KG1 (cell line): ENCODE measurements at places on chromosomes 11 and 22.

DNA sequence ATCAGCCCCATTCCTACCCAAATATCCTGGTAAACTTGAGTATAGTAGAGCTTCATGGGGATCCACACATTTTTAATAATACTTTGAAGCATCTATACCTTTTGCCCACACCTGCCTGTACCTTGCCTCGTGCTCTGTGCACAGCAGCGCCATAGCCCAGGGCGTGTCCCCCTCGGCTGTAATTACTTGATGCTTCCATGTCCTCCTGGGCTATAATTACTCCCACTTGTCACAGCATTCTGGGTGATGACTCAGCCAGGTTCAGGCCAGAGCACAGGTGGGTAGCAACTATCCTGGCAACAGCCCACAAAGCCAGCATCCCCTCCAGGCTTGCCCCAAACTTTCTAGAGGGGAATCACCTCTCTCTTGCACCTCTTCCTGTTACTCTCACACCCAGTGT lies 23.7 kb upstream of the SLC36A4 start:
- no peak for DNase-seq

DNA sequence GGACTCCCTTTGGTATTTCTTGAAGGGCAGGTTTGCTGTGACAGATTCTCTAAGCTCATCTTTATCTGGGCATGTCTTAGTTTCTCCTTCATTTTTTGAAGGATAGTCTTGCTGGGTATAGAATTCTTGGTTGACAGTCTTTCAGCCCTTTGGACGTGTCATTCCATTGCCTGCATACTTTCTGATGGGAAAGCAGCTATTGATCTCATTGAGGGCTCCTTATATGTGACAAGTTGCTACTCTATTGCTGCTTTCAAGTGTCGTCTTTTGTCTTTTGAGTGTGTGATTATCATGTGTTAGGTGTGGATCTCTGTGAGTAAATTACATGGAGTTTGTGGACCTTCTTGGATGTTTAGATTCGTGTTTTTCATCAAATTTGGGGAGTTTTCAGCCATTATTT lies 21.9 kb downstream of the IGHMBP2 start:
- no peak for DNase-seq

DNA sequence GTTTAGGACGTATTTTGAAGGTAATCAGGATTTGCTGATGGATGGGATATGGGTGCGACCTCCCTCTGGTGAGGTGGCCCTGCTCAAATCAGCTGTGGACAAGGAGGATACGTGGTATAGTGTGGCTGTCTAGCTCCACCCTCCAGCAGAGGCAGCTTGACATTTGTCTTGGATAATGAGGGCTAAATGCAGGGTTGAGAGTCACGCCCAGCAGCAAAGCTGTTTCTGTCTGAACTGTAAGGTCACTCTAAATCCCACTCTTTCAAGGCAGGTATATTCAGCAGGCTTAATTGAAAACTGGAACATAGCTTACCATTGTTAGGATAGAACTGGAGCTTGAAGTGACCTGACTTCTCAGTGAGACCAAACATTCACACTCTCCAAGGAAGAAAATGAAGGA lies 98.7 kb downstream of the SWAP70 start:
- no peak for DNase-seq

DNA sequence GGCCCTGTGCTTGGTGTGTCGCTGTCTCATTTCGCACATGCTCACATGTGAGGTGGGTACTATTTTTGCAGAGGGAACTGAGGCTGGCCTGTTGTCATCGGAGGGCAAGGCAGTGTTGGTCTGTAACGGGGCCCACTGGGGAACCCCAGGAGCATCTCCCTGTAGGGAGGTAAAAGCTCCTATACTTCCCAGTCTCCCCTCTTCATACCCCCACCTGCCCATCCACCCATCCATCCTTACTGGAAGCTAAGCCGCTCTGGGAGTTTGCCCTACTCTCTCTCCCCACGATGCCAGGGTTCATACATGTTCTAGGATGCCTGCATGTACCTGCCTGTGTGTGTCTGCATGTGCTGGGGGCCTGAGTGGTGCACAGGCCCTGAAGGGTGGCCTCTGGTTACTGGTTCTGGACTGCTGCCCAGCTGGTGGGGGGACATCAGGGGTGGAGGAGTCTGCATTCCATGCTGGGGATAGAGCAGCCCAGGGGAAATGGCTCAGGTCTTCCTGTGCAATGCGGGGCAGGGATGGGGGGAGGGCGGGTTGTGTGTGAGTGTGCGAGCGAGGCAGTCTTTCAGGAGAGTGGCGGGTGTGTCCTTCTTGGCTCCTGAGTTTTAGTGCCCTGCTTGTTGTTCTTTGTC lies 77.7 kb downstream of the PKNOX2 start:
- no peak for DNase-seq

DNA sequence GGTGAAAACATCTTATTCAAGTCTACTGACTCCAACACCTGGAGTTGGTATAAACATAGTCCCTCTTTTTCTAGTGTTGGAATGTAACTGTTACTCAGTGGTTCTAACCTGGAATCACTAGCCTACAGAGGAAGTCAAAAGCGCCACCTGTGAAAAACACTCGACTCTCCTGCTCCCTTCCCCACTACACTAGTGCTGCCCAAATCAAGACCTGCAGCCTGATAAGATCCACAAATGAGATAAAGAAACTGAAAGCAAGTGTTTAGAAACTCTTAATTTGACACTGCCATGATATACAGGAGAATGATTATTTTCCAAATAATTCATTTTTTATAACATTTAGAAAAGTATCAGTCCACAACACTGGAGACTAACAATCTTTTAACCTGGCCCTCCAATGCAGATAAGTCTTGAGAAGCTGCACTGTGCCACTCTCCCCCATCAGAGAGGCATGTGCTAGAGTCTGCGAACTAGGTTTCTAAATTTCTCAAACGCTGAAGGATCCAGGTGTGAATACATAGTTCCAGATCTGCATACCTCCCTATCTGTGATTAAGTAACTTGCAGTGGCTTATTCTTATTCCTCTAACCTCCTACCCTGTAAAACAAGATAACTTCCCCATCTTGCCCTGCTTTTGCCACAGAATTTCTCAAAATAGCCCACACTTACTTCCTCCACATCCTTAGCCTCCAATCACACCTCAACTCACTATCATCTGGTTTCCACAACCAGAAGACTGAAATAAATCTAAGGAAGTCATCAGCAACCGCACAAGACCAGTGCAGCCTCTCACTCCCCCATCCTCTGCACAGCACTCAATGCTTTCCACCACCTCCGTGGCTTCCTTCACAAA lies 88.1 kb downstream of the RRAS2 start:
- peak; percentile 56 for DNase-seq

DNA sequence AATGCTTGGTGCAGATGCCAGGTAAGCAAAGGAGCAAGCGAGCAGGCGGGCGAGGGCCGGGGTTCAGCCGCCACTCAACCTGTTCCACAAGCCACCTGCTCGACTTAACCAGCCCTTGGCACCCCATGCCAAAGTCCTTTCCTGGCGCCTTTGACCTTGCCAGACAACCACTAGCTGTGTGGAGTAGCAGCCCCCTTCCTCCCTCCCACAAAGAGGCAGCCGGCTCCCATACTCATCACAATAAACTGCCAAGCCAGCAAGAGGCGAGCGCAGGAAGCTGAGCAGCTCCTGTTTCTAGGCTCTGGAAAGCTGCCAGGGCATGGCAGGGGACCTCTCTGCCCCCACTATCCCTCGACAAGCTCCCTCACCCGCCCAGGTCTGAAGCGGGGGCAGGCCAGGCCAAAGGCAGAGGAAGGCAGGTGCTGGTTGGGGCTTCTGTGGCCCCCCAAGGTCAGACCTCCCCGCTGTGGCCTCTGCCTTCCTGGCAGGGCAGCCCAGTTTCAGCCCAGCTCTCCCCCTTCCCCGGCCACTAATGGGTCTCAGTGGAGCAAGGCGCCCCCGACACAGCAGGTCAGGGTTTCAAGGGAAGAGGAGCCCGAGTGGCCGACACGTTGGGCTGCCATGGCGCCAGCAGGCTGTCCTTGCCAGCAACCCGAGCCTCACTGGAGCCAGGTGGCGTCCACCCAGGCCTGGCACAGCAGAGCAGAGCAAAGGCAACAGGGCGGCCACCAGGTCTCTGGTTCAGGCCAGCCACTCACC lies 15.3 kb downstream of the MACROD1 start:
- DNase-seq, result no peak

DNA sequence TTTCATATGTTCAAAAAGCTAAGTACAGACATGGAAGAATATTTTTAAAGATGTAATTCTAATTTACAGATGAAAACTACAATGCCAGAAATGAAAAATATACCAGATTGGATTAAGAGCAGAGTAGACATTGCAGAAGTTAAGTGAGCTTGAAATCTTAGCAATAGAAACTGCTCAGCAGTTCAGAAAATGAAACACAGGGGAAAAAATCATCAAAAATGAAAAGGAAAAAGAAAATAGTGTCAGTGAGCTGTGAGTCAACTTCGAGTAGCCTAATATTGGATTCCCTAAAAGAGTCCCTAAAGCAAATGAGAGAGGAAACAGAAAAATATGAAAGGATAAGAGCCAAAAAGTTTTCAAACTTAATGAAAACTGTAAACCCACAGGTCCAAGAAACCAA lies 25.8 kb upstream of the IL10RA start:
- no peak for DNase-seq

DNA sequence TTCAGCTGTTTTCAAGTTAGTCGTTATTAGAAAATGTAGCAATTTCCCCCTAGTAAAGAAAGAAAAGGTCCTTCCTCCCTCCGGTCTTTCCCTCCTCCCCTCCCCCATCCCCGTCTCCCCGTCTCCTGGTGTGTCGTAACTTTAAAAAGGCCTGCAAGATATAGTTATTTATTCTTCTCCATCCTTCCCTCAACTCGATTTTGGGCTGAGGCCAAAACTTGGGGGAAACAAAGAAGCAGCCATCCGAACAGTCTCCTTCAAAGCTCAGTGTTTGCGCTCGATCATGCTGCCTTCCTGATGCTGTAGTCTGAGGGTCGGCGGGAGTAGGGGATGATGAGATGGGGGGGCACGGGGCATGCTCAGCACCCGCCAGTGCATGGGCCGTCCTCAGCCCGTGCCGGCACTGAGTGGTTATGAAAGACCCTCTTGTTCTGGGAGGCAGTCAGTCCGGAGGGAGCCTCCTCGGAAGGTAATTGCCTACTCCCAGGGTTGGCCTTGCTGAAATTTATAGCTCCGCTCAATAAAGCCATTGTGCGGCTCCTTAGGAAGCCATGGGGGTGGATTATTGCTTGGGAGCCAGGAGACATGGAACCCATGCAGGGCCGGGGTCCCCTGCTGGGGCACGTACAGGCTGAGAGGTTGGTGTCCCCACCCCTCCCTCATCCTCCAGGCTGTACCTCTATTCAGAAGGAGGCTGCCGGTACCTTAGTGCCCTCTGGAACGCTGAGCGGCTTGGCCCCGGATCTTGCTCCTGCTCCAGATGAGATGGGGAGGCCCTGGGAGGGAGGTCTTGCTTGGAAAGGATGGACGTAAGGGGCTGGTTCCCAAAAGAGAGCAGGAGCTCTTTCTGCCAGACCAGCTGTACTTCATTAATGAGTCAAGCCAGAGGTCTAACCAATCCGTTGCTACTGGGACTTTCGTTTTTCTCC lies 212.7 kb upstream of the CADM1 start:
- DNase-seq, result no peak

DNA sequence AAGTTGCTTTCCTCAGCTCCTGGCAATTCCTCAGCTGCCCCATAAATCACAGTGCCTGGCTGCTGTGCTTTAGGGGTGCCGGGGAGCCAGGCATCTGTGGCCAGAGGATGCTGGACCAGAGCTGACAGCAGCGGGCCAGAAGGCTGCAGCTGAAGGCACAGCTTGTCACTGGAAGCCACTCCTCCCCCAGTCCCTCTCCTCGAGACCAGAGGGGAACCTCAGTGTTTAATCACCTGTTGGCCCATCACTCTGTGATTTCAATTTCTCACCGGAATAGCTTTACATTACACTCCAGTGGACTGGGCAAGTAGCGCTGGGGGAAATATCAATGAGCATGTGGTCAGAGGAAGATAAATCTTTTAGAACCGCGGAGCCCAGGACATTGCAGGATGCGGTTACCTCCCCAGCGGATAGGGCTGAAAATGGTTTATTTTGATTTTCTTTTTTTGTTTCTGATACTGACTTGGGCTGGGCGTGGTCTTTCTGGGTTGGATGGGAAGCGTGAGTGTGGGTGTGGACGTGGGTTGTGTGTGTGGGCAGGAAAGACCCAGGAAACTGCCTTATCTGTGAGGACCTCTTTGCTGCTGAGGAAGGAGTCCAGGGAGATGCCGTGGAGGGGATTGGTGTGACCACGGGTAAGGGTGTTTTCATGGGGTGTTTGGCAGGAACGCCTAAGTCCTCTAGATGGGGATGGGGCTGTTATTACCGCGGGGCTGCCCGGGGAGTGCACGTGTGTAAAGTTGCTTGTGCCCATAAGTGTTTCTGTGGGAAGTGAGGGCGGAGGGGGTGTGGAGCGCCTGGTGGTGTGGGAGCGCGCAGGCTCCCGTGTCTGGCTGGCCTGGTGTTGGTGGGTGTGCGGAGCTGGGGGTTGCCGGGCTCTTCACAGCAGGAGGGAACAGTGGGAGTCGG lies 4.0 kb downstream of the DAGLA start:
- DNase-seq, result no peak

DNA sequence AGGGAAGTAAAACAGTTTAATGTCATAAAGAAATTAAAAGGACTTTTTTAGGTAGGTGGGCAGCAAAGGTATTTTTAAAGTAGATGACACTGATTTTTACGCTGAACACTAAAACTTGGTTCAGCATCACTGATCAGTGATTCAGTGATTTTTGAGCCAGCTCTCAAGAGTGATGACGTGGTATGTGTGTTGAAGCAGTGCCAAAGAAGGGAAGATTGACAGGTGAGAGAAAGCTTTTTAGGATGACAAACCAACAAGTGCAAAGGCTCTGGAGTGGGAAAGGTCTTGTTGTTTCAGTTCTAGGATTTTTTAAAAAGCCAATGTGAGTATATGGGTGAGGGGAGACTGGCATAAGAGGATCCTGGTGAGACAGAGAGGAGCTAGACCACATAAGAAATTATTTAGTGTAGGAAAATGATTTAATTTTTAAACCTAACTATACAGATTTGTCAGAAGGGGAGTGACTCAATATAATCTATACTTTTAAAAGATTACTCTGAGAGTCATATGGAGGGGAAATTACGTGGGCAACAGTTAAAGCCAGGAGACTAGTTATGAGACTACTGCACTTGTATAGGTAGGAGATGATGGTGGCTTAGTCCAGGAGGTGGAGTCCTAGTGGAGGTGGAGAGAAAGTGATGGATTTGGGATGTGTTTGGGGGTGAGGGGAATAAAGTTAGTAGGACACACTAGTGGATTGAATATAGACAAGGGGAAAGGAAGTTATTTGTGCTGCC lies 17.6 kb upstream of the CALCB start:
- no peak for DNase-seq

- DNase-seq, result peak; percentile 71
Measured at GRCh38 chr22:50627642-50628542, at the start of gene ARSA. ARSA (minus strand) TSS chr22:50628152; CDS start chr22:50627779, 373 bp downstream.

- DNase-seq, result no peak
Measured at GRCh38 chr11:133547808-133548494, 15.7 kb upstream of the OPCML start.

- DNase-seq, result no peak
Measured at GRCh38 chr22:35230417-35230816, 26.9 kb upstream of the HMGXB4 start.

GRCh38 chr11:67292671-67293070 lies 3.6 kb downstream of the ANKRD13D start:
- DNase-seq, result no peak
